Motor neuron (in vitro differentiated cells): ENCODE measurements at places on chromosomes 7 and 10. TPM values are rescaled to one million over a fixed set of nuclear protein-coding genes. Genes with fewer than 3 reads are reported as not detected.

Gene MUC3A
- total RNA-seq, result 0.72 and 3.6 TPM in 2 replicates

Gene ABCC2
- total RNA-seq, result 7.9 and 9.3 TPM in 2 replicates

DNA sequence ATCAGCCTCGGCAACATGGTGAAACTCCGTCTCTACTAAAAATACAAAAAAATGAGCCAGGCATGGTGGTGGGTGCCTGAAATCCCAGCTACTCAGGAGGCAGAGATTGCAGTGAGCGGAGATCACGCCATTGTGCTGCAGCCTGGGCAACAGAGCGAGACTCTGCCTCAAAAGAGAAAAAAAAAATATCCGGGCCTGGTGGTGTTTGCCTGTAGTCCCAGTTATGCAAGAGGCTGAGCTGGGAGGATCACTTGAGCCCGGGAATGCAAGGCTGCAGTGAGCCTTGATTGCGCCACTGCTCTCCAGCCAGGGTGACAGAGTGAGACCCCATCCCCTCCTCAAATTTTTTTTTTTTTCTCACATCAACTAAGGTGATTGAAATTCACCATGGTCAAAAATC lies 42.8 kb downstream of the CDC123 start:
- no peak for ATAC-seq

- ATAC-seq, result no peak
Observed at GRCh38 chr10:24153537-24153936, 55.4 kb upstream of the KIAA1217 start.
